ENCODE measurements at places on chromosomes 4 and X. TPM values are rescaled to one million over a fixed set of nuclear protein-coding genes. Genes with fewer than 3 reads are reported as not detected.

The TMEM184C gene
- total RNA-seq = 33.7 TPM

The FAM184B gene
- 0.09 TPM for total RNA-seq

The CCSER1 gene
- total RNA-seq = 26.8 TPM

GRCh38 chr4:81466841-81467671 lies 4.7 kb downstream of the RASGEF1B start:
- H3K4me3 ChIP-seq = no peak overlapping the region
- peaks cover 7% of the 10 kb centered on the region for H3K4me1 ChIP-seq
- no peak overlapping the region for H3K27ac ChIP-seq
- H3K27me3 ChIP-seq = no peaks in the 10 kb centered on the region
- no peaks in the 10 kb centered on the region for H3K36me3 ChIP-seq

DNA sequence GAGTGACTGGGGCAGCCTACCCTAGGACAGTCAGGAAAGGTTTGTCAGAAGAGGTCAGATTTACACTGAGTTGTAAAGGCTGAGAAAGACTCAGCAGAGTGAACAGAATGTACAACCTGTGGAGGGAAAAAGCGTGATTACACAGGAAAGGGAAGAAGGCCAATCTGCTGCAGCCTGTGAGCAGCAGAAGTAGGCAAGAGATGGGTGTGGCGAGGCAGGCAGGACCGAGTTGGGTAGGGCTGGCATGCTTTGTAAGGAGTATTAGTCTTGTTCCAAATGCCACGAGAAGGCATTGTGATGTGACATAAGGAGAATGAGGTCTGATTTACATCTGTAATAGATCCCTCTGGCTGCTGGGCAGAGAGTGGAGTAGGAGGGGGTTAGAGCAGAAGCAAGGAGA lies 12.6 kb downstream of the SGMS2 start:
- no peaks in the 10 kb centered on the region for H3K27me3 ChIP-seq
- H3K4me1 ChIP-seq = peaks cover 6% of the 10 kb centered on the region
- no peak for DNase-seq
- H3K4me3 ChIP-seq = no peak overlapping the region

The NEIL3 gene
- 0.35 TPM for total RNA-seq

DNA sequence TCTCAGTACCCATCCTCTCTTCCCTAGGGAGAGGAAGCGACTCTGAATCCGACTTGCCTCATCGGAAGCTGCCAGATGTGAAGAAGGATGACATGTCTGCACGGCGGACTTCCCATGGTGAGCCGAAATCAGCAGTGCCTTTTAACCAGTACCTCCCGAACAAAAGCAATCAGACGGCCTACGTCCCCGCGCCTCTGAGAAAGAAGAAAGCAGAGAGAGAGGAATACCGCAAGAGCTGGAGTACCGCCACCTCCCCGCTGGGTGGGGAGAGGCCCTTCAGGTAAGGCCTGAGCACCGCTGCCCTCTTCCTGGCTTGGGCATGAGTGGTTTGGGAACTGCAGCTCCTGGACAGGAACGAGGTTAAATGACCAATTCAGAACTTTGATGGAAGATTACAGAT lies 81.2 kb downstream of the LIMCH1 start:
- DNase-seq = no peak
- H3K4me3 ChIP-seq = no peak overlapping the region
- peaks cover 5% of the 10 kb centered on the region for H3K36me3 ChIP-seq

DNA sequence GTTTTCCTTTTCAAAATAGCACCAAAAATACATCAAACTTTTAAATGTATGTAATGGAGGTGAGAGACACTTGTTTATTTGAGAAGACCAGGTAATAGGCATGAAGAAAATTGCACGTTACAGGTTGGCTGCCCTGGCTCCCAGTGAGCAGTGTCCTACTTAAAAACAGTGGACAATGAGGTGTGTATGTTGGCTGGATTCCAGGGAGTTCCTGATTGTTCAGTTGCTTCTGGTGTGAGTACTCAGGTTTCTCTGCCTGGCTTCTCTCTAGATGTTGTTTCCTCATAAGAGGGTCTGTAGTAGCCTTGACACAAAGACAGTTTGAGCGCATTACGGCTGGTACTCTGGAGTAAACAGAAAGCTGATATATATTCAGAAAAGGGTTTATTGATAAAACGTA lies 29.4 kb downstream of the SNX25 start:
- no peaks in the 10 kb centered on the region for H3K36me3 ChIP-seq
- no peak overlapping the region for H3K4me3 ChIP-seq
- H3K27me3 ChIP-seq = no peaks in the 10 kb centered on the region
- H3K27ac ChIP-seq = no peak overlapping the region
